Activated T-cell treated with anti-CD3 and anti-CD28 coated beads for 4 hours (primary cell): ENCODE measurements at places on chromosomes 2 and 18.

DNA sequence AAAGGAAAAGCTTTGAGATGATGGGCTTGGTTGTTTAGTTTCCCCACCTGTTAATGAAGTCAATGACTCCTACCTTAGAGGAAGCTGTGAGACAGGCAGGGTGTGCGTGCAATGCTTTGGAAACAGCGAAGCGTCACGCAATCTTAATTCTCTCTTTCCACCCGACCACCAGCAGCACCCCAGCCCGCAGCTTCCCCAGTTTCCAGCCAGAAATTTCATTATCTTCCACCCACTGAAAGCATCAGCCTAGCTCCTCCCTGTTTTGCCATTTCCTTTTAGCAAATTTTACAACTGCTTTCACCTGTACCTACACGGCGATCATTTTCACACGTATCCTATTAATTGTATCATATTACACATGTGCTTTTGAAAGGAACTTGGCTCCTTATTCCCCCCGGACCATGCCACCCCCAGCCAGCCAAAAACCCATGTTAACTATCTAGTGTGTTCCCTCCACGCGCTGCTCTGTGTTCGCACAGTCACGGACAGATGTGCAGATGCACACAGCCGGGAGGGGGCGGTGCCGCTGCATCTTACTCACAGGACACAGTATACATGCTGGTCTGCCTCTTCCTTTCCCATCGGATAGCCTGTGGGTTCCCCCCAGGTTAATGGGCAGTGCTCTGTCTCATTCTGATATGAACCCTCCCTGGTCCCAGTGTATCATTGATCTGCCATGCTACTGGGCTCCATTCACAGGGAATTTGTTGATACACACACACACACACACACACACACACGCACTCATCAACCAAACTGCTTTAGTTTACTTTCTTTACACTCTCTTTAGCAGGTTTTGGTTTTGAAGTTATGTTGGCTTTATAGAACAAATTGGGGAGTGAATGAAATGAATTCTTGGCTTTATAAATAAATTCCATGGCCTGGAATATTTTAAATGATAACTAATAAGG is 22.4 kb downstream of the CYP27C1 start:
- DNase-seq, result peak; percentile 18

DNA sequence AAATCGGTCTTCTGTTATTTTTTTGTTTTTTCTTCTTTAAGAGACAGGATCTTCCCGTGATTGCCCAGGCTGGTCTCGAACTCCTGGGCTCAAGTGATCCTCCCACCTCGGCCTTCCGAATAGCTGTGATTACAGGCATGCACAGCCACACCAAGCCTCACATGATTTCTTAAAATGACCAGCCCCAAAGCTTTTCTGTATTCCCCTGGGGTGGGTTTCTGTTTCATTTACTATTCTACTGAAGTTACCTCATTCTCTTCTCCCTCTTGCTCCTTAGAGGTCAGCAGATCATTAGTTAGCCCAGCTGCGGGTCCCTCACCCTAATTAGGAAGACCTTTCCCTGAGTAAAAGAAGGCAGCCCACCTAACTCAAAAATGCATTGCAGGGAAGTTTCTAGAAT is 27.6 kb downstream of the SLC1A4 start:
- DNase-seq, result no peak

DNA sequence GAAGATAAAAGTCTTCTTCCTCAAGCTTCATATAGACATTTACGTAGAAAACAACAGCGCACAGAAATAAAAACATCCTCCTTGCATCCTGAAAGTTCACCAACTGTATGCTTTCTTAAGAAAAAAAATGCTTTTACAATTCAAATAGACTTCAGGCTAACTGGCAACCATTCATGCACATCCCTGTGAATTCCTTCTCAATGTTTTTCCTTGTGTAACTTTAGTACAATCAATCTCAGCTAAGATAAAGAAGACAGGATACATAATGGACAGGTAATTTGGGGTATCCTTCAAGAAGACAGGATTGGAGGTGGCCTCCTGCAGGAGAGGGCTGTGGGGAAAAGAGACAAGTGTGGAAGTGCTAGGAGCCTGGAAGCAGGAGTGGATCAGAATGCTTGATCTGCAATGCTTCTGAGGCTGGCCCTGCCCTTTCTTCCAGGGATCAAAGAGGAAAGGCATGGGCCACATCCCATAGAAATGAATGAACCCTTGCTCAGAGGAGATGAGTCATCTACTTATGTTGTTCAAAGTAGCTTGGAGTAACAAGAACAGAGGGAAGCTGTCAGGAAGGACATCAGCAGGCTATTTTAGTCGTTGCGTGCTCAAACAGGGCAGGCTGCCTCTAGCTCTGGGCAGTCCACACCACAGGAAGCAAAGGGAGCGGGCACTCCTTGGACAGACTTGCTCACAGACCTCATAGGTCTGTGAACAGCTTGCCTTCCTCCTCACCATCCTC is 126.6 kb downstream of the TMEM131 start:
- DNase-seq, result no peak

DNA sequence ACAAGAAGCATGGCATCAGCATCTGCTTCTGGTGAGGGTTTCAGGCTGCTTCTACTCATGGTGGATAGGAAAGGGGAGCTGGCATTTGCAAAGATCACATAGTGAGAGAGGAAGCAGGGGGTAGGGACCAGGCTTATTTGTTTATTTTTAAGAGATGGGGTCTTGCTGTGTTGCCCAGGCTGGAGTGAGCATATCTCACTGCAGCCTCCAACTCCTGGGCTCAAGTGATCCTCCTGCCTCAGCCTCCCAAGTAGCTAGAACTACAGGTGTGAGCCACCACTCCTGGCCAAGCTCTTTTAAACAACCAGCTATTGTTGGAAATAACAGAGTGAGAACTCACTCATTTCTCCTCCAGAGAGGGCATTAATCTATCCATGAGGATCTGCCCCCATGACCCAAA is 269.4 kb upstream of the FBXO11 start:
- DNase-seq, result no peak

DNA sequence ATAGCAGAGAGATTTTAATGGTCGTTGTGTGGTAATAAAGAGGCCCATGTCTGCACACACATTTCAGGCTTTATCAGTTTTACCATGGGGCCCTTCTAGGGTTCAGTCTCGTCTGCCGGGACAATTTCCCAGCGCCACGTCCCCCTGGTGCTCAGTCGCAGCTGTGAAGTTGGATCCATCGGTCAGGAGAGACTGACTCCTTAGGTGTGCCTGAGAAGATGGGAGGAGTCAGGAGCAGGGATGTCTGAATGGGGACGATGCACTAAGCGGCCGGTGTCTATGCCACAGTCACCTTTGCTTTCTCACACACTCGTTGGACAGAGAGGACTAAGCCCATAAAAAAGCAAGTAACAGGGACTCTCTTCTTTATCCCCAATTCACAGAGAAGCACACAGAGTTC is 71.4 kb downstream of the TWIST2 start:
- DNase-seq, result no peak

- no peak for DNase-seq
These were observed at the start of gene KCNE4 for GRCh38 chr2:223051693-223052289. TSS of gene KCNE4 (plus strand) at chr2:223052190. CDS start at chr2:223052831, 641 bp downstream.
